ENCODE measurements at places on chromosomes 6 and 20.

DNA sequence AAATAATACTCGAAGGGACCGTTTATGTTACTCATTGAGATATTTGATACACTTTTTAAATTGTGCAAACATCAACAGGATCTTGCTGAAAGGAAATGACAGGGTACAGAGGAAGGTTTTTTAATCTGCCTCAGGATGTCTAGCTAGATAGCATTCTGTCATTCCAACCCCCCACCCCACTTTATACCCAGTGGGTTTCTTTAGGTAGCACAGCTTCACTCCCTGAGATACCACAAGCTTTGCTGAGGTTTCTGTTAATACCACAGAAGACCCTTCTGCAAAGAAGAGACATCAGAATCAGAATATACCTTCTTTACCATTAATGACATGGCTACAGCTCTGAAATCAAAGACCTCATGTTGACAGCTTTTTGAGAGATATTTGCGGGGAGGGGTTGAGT is 1.3 kb downstream of the PHACTR2 start:
- DNase-seq, result no peak

GRCh38 chr20:55513954-55514353 is 491.4 kb downstream of the CBLN4 start:
- DNase-seq, result no peak

DNA sequence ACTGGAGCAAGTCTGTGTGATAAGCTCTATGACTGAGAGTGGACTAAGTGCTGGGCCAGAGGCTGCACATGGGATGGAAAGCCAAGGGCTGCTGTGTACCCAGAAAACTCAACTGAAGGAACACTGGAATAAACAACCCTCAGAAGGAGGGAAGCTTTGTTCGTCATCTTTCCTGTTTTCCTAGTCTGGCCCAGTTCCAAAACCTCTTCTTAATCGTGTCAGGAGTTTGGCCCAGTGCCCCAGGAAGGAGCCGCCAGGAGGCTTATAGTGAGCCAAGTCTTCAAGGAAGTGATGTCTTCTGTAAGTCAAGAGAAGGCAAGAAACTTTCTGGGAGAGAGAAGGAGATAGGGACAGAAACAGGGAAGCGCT is 23.3 kb upstream of the TOP1 start:
- no peak for DNase-seq

GRCh38 chr6:147285087-147285855 is 81.1 kb downstream of the STXBP5 start:
- DNase-seq, result peak; percentile 21

- no peak for DNase-seq
Observed at GRCh38 chr20:45818239-45818638, 5.8 kb downstream of the UBE2C start.

DNA sequence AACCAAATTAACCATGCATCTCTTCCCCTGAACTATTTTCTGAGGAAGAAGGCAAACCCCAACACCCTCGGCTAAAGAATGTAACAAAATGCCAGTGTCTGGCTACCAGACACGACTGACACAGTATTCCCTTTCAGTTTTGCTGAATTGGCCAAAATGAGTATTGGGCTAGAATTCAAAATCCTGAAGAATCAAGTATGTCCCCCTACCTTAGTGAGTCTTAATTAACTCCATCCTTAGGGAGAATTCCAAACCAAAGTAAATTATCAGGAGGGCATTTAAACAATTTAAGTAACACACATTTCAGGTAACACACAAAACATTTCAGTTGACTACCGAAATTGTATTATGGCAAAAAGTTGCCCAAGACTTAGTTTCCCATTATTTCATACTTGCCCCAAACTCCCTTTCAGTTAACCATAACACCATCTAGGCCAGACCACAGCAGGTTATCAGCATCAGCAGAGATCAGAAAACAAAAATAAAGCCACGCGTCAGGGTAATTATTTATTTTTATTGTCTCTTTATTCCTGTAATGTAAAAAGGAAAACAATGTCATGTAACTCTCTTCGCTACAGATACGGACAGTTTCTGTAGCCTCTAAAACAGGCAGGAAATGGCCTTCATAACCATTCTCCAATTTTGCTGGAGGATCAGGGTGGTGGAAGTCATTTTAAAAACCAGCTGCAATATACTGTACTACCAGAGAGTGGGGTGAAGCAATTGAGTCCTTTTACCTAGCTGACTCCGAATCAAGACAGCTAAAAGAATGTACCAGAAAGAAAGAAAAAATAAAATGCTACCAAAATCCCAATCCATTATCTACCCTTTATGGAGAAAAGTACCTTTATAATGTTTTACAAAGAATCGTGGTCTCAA is 1.9 kb downstream of the SNX5 start:
- no peak for DNase-seq

DNA sequence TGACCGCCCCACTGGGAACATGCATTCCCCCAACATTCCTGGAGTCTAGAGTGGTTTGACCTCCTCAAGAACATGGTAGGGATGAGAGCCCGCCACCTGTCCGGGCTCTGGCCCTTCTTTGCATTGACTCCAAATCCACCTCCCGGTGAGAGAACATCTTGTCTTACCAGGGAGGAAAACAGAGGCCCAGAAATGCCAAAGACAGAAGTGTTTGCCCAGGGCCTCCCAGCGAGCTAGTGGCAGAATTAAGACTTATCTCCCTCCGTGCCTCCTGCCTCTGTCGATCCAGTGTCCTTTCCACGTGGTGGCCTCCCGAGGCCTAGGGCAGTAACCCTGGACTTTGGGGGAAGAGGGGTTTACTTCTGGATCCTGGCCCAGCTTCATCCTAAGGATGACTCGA is 134.8 kb downstream of the JPH2 start:
- no peak for DNase-seq

DNA sequence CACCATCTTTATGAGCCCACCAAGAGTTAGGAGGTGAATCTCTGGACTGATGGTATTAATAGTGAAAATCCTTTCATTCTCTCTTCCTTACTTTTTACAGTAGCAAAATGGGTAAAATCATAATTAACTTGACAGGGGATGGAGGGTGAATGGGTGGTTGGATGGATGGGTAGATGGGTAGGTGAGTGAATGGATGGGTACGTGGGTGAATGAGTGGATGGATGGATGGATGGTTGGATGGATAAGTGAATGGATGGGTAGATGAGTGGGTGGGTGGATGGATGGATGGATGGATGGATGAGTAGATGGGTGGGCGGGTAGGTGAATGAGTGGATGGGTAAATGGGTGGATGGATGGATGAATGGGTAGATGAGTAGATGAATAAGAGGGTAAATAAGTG is 63.2 kb downstream of the BMP7 start:
- DNase-seq, result no peak

DNA sequence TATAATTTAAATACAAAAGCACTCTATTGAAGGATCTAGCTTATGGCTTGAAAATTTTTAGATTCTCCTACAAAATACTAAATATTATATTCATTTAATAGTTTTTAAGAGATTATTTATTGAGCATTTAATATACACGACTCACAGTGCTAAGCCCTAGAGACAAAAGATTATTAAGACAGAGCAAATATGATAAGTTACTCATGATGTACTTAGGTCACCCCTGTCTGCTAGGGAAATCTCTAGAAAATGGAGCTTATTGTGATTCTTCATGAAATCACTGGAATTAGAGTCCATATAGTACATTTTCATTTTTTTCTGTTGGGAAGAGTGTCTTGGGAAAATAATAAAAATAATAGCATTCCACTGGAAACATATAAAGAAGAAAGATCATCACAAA is 37.8 kb downstream of the BEND6 start:
- no peak for DNase-seq

DNA sequence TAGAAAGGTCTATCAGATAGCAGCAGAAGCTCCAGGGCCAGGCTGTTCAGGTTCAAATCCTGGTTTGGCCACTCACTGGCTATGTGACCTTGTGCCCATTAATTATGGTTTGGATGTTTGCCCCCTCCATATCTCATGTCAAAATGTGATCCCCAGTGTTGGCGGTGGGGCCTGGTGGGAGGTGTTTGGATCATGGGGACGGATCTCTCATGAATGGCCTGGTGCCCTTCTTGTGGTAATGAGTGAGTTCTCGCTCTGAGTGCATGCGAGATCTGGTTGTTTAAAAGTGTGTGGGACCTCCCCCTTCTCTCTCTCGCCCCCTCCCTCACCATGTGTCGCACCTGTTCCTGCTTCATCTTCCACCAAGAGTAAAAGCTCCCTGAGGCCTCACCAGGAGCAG is 240.9 kb downstream of the LRFN2 start:
- no peak for DNase-seq

GRCh38 chr20:63061051-63061770 is 54.4 kb upstream of the BHLHE23 start:
- DNase-seq, result no peak

DNA sequence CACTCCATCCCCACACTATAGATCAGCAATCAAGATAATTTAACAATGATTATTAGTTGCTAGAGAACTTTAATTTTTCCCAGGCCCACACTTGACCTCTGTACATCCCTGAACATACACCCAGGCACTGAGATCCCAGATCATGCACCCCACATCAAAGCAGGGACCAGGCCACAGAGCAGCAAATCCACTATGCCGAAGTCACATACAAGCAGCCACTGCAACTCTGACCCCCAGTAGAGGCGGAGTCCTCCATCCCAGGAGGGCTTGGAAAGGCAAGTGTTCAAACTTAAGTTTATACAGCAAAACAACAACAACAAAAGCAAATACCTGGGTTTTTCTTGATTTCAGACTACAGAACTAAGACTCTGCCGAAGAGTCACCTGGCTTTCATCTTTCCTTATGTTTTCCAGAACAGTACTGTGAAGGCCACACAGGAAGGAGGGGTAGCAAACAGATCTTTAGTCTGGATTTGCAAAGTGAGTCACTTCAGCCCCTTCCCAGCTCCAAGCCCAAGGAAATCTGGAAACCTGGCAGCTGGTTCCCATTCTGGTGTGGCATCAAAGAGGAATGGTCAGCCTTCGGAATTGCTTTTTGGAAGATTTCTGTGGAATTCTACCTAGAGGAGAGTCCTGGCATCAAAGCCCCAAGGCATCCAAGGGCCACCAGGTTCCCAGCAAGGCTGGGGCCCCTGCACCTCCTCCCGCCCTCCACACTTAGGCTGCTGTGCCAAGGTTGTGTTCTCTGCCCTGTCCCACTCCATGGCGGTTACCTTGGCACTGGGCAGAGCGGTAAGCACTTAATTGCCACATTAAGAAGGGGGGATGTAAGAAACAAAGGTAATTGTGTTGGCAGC is 7.3 kb downstream of the JAG1 start:
- no peak for DNase-seq

DNA sequence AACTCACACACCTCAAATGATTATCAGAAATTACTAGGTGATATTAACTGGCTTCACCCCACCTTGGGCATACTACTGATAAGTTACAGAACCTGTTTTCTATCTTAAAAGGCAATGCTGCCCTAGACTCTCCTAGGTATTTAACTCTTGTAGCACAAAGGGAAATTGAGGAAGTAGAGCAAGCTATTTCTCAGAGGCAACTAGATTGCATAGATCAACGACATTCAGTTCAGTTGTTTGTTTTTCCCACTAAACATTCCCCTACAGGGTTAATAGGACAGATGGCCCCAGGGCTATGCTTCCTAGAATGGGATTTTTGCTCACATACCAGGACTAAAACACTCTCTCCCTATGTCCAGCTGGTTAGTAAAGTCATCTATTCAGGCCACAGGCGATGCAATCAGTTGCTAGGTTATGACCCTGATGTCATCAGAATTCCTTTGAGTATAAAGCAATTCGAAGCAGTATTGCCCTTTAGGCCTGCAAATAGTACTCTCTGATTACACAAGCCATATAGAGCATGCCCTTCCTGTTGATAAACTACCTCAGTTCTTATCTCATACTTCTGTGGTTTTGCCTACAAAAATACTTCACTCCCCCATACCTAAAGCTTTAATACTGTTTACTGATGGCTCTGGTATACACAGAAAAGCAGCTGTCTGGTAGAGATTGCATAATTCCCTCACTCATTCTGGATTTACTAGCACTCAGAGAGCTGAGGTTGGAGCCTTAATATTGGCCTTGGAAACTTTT is 67.4 kb upstream of the ASCC3 start:
- no peak for DNase-seq

GRCh38 chr6:159427335-159427734 is 258.1 kb downstream of the FNDC1 start:
- no peak for DNase-seq

DNA sequence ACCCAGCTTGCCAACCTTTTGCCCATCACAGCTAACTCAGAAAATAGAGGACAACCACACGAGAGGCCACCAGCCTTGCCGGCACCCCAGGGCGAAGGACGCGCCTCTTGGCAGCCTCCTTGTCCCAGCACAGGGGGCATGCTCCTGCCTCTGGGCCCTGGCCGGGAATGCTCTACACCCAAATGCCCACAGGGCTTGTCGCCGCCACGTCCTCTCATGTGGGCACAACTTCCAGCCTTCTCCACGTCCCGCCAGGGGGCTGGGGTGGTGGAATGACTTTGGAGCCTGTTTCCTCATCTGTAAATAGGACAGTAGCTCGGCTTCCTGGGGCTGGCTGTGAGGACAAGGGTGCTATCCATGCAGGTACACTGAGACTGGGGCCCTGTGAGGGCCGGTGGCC is 152.4 kb upstream of the MLN start:
- DNase-seq, result no peak

DNA sequence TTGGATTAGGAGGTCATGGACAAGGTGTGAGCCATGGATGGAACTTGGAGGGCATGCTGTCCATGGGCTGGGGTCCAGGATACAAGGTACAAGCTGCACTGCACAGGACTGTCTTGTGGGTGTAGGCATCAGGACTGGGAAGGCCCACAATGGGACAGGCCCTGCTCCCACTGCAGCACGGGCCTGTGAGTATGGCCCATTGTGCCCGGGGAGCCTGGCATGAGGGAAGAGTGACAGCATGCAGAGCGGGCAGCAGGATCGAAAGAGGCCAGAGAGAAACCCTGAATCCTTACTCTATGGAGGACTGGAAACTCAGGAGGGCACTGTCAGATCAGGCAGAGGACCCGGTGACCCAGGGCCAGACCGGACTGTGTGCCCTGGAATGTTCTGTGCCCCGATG is 211.3 kb downstream of the PREX1 start:
- DNase-seq, result no peak

DNA sequence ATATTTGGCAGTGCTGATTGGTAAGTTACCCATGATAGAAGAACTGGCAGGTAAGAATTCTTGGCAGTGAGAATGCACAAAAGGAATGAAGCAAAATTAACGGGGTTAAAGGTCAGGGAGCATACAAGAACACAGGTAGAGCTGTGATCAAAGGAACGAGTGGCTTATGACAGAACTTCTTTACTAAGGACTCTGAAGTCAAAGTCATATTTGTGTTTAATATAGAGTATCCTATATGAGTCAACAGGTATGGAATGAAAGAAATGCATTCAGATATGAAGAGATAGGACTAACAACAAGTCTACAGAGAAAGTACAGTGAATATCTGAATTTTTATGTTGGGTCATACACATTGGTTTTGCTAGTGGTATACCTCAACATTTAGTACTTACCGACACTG is 209.0 kb upstream of the CITED2 start:
- no peak for DNase-seq

DNA sequence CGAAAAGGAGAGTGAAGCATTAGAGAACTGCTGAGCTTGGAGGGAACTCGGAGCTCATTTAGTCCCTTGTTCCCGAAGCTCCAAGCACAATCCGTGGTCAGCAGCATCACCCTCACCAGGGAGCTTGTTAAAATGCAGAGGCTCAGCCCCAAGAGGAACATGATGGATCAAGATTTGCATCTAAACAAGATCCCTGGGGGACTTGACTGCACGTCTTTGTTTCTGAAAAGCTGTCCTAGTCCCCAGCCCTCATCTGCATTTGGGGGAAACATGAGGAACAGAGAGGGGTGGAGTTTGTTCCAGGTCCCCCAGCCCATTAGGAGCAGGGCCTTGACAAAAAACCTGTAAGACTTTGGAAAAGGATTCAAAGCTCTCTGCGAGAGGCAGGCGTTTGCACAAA is 4.1 kb upstream of the LBP start:
- no peak for DNase-seq

GRCh38 chr6:76166874-76167273 is 94.4 kb upstream of the IMPG1 start:
- DNase-seq, result no peak

Measured in GM10248 (cell line).